ENCODE measurements at places on chromosomes 5 and 9.

DNA sequence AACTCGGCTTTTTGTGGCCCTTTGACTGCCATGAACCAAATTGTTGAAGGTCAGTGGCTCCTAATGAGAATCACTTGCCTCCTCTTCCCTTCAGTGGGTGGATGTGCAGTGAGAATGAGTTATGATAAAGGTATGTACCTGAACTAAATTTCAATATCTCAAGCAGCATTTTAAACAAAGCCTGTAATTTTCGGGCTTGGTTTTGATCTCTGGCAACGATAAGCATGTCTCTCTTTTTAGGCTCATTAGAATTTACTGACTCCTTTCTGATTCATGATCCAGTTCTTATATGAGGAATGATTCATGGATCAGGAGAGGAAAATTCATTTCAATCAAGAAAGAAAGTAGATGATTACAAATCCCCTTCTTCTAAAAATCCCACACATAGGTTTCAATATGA lies 305.5 kb downstream of the ARRDC3 start:
- H3K4me3 ChIP-seq = no peak overlapping the region
- H3K36me3 ChIP-seq = no peaks in the 10 kb centered on the region
- peaks cover 5% of the 10 kb centered on the region for H3K4me1 ChIP-seq
- no peaks in the 10 kb centered on the region for H3K27me3 ChIP-seq
- no peak for DNase-seq

DNA sequence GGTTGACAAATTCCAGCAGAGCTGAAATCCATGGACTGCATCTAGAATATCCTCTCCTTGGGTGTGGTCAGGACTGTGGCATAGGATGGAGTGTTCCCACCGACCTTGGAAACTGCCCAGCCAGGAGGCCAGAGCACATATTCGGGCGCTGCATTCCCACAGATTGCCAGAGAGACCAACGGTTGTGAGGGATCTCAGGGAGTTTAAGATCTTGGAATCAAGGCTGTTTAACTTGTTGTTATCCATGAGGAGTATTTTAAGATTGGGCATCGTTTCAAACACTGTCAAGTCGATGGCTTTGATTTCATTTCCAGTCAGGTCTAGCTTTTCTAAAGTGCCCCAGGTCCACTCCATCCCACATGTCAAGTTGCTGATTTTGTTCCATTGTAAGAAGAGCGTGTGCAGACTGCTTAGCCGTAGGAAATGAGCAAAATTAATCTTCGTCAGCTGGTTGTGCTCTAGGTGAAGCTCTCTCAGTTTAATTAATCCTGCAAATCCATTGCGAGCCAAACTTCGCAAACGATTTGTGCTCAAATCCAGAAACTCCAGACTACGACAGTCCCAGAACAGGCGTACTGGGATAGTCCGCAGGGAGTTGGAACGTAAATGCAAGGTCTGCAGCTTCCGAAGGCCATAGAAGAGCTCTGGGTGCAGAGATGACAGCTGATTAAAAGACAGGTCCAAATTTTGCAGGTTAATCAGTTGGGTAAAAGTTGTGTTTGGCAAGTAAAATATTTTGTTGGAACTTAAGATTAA lies 1.5 kb downstream of the LRRTM2 start:
- no peaks in the 10 kb centered on the region for H3K27me3 ChIP-seq
- no peak for DNase-seq
- no peak overlapping the region for H3K4me3 ChIP-seq
- no peaks in the 10 kb centered on the region for H3K36me3 ChIP-seq
- H3K27ac ChIP-seq = no peak overlapping the region

DNA sequence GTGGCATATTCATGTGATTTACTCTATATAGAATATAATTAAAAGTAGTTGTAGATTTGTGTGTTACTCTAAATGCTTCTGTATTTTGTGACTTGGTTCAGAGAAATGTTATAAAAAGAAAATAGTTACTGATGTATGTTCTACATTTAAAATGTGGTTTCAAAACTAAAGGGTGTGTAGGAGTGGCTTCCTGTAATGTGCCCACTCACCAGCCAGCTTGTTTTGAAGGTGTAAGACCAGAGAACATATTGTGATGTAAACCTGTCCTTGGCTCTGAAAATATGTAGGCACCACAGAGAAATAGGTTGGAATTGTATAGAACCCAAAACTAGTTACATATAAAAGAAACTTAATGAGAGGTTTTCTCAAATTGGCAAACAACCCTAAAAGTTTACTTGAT lies 51.2 kb upstream of the ARRDC3 start:
- no peaks in the 10 kb centered on the region for H3K4me1 ChIP-seq
- no peaks in the 10 kb centered on the region for H3K27me3 ChIP-seq
- no peak overlapping the region for H3K27ac ChIP-seq
- no peak for DNase-seq
- no peaks in the 10 kb centered on the region for H3K36me3 ChIP-seq
- H3K4me3 ChIP-seq = no peak overlapping the region

- H3K36me3 ChIP-seq = no peaks in the 10 kb centered on the region
- H3K27ac ChIP-seq = peak overlapping the region; percentile 44
- H3K4me3 ChIP-seq = peak overlapping the region; percentile 47
- H3K27me3 ChIP-seq = no peaks in the 10 kb centered on the region
- DNase-seq = peak; percentile 72
Observed at GRCh38 chr9:79570448-79571308, 1.1 kb upstream of the TLE4 start.

DNA sequence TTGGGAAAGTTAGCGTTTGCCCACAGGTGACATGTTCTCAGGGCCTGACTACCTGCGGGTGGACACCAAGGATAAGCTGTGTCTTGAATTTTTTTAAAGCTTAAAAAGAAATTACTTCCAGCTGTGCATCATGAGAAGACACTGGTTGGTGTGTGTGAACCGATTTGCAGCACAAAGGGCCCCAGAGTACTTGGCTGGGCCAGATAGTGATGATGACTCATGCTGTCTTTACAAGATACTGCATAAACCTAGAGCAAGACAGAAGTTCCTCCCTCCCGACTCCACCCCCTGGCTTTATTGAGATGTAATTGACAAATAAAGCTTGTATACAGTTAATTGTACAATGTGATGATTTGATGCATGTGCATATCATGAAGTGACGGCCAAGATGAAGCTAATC lies 212.8 kb downstream of the NXNL2 start:
- H3K36me3 ChIP-seq = no peaks in the 10 kb centered on the region
- DNase-seq = no peak
- H3K27me3 ChIP-seq = no peaks in the 10 kb centered on the region
- no peaks in the 10 kb centered on the region for H3K4me1 ChIP-seq
- no peak overlapping the region for H3K27ac ChIP-seq

DNA sequence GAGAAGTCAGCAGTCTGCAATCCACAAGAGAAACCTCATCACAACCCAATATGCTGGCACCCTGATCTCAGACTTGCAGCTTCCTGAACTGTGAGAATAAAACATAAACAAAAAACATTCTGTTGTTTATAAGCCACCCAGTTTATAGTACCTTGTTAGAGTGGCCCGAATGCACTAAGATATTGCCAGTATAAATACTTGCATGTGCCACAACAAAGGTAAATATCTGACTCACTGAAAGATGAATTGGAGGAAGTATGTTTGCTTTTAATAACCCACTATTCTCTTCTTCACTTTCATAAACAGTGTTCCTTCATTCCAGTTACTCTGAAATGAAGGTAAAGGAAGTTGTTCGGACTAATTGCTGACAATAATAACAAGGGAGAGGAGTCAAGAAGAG lies 1163.4 kb upstream of the CDH6 start:
- no peaks in the 10 kb centered on the region for H3K4me1 ChIP-seq
- no peak overlapping the region for H3K4me3 ChIP-seq
- no peaks in the 10 kb centered on the region for H3K36me3 ChIP-seq
- H3K27ac ChIP-seq = no peak overlapping the region

DNA sequence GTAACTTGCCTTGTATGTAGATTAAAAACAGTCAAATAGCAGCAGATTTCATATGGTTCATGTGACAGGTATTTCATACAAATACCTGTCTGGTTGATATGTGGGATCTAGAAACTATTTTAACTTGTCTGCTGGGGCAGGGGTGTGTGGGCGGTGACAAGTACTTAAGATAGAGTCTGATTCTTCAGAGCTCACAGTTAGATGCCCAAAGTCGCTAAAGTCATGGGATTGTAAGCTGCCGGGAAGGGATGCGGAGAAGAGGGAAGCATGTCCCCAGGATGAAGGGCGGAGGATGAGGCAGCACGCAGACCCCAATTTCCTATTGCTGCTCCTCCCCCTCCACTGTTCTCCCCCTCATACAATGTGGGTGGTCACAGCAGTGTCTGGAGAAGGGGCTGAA lies 13.3 kb downstream of the ANXA6 start:
- H3K36me3 ChIP-seq = no peaks in the 10 kb centered on the region
- no peak overlapping the region for H3K4me3 ChIP-seq
- H3K4me1 ChIP-seq = no peaks in the 10 kb centered on the region
- no peak for DNase-seq
- no peak overlapping the region for H3K27ac ChIP-seq
- no peaks in the 10 kb centered on the region for H3K27me3 ChIP-seq

DNA sequence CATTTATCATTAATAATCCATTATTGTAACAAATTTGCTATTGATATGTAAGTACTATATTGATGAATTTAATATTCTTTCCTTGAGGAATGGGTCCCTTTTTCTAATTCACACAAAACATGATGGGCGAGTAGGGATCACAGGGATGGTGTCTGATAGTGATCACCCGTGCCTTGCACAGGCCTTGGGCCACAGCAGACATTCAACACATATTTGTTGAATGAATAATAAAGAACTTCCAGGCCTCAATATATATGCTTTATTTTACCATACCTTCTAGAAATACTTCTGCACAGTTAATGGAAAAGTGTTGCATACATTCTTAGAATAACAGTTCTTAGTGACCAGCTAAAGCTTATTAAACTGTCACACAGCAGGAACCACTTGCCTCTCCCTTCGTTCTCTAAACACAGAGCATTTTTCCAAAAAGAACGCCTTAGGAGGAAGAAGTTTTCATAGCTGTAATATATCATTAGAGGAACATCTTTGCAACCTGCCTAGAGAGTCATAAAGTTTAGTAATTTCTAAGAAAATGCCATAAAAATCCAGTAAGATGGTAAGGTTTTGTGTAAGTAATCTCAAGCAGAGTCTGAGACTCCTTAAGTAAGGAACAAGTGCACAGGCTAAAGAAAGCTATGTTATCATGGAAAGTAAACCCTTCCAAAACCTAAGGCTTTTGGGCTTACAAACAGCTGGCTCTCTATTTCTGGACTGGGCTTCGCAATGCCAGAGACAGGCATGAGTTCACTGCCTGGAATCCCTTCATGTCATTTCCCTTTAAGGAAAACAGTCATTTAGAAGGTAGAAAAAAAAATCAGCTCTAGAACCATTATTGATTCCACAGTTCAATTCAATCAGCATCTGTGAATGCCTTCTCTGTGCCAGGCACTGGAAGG lies 17.7 kb downstream of the TTLL11 start:
- no peaks in the 10 kb centered on the region for H3K36me3 ChIP-seq
- H3K4me3 ChIP-seq = no peak overlapping the region
- no peak for DNase-seq
- H3K27me3 ChIP-seq = no peaks in the 10 kb centered on the region

- H3K4me3 ChIP-seq = no peak overlapping the region
- H3K27me3 ChIP-seq = no peaks in the 10 kb centered on the region
- DNase-seq = no peak
- H3K27ac ChIP-seq = no peak overlapping the region
- no peaks in the 10 kb centered on the region for H3K36me3 ChIP-seq
Observed at GRCh38 chr5:147530530-147531389, 20.9 kb upstream of the DPYSL3 start.

All from pancreas (tissue), 10 donors.